ENCODE measurements at places on chromosomes 5 and 9.
A peak's percentile ranks its signal among the peaks of the same experiment; 100 is the strongest.

DNA sequence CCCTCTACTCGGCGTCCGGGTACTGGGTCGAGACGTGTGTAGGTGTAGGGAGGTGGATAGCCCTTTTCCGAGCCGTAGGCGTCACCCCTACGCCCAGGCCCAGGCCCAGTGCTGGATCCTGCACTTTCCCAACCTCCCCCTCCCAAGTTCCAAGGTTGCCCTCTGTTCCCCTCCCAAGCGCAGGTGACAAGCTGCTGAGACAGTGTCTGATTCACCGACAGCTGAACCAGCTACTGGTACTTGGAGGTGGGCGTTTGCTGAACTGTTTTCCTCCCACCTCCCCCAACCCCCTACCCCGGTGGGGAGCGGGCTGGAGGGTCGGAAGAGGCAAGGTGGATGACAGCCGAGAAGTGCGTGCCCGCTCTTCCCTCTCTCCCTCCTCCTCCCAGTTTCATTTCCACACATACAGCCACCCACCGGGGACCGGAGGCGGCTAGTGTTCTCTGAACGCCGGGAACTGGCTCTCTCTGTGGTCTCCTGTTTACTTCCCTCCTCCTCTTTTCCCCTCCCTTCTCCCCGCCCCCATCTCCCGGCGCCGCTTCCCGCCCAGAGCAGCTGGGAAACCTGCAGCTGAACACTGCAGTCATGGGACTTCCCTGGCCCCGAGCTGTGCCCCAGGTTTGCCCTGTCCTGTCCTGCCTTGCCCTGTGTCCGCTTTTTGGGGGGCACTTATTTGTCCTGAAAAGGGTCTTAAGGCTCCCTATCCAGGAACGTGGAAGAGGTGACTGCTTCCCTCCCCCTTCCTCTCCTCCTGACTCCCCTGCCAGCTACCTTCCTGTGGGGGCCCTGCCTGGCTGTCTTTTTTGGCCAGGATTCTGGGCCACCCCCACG lies 6.2 kb upstream of the KLF9 start:
- peak; percentile 80 for DNase-seq

DNA sequence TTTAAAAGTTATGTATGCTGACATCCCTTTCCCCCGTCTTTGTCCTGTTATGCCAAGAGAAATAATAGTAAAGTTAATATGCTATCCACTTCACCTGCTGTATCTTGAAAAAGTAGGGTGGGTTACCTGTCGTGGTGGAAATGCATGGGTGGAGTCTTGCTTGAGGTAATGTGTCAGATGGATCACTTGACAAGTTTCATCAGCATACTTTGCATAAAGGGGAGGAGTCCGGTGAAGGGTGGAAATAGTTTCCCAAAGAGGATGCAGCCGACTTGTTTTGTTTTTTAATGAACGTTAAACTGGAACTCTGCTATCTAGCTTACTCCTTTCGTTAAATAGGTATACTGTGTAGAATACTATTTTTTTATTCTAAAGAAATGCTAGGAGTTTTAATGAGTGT lies 9.0 kb upstream of the DMRT3 start:
- DNase-seq, result no peak

DNA sequence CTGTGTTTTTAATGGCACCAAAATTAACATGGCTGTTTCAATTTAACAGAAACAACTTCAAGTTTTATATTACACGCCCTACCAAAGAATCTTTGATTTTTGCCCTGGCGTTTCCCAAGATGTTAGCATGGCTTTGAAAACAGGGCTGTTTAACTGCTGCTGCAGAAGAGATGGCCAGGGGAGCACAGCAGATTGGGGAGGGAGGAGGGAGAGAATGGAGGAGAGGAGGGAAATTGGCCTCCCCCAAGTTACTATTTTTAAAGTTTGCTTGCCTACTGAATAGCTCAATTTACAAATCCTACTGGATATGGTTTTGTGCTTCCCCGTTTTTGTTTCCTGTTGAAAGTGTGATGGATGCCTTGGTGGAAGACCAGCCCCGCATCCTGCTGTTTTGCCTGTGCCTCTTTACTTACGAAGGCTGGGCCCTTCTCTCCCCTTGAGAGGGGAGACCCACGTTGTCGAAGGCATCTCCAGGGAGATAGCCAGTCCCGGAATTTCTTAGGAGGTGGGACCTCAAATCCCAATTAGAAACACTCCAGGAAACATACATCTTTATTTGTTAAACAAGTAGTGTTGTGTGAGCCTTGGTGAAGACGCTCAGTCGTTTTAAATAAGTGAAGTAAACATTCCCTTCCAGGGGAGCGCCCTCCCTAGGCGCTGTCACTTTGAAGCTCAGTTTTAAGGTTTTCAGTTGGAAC lies 98.6 kb downstream of the AOPEP start:
- DNase-seq, result no peak

DNA sequence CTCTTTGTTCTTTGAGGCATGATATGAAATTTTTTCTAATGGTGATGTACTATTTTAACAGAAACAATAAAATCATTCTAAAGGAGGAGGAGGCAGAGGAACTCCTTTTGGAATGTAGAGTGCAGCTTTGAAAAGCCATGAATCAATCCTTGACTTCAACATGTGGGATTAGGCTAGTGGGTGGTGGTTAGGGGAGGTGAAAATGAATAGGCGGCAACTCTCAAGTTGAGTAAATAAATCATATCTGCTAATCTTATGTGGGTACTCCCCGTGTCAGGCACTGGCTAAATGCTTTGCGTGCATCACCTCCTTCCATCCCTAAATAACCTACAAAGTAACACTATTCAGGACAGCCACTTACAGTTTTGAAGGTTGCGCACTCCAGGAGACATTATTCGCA lies 35.1 kb downstream of the FAM81B start:
- DNase-seq, result no peak

DNA sequence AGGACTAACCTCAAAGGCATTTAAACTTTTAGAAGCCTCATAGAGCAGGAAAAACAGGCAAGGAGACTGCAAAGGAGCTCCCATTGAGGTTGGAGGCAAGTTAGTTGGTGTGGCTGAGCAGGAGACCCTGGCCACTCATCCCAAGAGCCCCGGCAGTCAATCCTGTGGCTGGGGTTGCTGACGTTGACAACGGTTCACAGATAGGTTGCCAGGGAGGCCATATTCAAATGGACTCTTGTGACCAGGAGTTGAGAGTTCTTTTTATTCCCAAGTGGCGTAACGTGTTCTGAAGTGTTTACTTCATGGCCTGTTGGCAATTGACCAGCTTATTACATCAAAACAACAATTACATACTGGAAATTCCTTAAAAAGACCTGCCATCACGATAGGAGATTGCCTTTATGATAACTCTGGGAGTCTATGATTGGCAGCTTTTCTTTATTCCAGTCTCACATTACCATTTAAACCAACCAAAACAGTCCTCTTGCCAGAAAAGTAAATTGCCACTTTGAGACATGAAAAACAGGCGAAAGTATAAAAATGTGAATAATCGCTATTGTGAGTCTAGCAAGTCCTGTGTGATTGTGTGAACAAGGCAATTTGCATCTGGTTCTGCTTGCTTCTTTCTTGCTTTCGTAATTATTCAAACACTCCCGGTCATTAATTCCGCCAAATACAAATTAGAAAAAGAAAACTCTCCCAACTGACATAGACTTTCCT lies 394.9 kb downstream of the MED10 start:
- no peak for DNase-seq

- peak; percentile 37 for DNase-seq
Measured at GRCh38 chr9:131366761-131367401, 27.0 kb upstream of the PRRC2B start.

GRCh38 chr9:108163321-108164005 lies 673.9 kb upstream of the KLF4 start:
- no peak for DNase-seq

DNA sequence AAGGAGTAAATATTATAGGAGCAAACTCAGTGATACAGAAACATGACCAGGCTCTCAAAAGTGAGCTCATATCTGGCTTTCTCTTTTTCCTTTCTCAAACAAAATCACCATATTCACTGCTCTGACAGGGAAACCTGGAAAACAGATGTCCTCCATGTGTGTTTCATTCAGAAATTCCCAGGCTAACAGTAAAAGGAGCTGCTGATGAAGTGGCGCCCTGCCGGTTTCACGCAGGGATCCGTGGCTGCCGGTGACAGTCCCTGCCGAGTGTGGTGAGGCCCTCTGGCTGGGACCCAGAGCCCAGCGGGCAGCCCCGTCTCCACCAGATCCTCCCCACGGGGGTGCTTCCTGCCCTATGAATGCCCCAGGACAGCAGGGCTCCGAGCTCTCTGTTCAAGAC lies 208.1 kb downstream of the GNA14 start:
- no peak for DNase-seq

- DNase-seq, result no peak
Measured at GRCh38 chr9:111095441-111095840, 57.2 kb upstream of the LPAR1 start.

GRCh38 chr5:157734436-157734835 lies 3.2 kb downstream of the THG1L start:
- DNase-seq, result no peak

DNA sequence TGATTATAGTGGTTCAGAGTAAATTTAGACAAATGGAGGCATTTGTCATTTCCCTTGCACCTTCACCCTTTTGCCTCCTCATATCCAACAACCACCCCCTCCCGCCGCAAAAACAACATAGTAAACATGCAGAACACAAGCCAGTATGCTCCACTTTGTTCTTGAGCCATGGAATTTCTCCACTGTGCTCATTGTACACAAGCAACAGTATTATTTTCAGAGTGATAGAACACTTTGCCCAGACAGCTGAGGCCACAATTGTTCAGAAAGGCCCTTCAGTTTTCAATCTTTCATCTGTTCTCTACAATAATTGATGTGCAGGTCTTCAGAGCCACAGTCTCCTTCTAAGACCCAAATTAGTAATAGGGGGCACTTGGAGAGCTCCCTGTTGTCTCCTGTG lies 272.8 kb upstream of the SLC30A5 start:
- no peak for DNase-seq

DNA sequence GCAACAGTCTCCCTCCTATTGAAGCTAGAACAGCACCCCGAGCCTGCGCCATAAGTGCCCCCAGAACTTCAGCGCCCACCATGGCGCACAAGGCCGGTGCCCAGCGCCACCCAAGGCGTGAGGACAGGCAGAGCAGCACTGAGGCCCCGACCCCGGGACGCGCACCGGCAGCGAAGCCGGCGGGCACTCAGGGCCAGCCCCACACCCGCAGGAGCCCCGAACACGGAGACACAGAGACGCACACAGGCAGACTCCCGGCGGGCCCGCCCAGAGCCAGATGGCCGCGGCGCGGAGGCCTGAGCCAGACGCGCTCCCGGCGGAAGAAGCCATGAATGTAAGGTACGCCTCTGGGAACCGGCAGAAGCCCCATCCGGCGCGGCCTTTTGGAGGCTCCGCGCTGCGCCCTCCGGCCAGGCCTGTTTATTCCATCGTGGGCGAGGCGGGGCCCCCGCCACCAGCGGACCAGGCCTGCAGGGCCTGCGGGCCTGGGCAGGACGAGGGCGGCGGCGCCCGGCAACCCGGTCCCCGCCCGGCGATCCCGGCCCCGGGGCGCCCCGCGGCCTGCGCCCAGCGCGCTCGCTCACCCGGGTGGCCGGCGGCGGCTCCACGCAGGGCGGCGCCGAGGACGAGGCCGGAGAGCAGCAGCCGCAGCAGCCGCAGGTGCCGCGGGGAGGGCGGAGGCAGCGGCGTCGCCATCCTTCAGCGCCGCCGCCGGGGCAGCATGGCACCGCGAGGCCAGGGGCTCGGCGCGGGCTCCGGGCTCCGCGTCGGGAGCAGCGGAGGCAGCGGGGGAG lies 486 bp downstream of the NPDC1 start:
- DNase-seq, result peak; percentile 61

DNA sequence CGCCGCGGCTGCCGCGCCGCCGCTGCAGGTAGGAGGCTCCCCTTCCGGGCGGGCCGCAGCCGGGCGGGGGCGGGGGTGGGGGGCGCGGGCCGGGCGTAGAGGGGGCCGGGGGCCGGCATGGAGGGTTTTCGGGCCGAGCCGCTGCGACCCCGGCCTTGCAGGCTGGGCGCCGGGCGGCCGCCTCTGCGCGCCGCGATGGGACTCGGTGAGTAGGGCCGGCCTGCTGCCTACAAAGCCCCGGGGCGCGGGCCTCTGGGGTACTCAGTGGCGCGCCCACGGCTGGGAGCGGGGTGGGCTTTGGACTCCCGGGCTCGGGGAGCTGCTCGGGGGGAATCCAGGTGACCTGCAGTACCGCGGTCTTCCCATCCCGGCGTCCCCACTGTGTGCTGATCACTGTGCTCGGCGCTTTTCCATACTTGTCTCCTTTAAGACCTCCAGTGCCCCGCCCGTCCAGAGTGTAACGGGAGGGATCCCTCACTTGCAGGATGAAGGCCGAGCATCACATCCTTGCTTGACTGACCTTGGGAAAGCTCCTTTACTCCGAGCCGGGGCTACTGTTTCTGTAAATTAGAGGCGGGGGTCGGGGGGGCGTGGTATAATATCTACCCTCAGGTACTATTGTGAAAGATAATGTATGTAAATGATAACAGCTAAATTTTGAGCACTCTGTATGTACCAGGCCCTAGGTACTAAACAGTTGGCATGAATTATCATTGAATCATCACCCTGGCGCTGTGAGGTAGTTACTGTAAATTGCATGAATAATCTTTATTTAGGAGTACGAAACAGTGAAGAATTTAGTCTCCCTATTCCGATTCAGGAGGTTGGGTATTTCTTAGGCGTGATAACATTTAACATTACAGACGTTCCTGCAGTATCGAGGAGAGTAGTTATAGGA lies 672 bp downstream of the MSANTD3 start:
- peak; percentile 52 for DNase-seq

- no peak for DNase-seq
Measured at GRCh38 chr9:22308177-22308576, 138.4 kb upstream of the DMRTA1 start.

DNA sequence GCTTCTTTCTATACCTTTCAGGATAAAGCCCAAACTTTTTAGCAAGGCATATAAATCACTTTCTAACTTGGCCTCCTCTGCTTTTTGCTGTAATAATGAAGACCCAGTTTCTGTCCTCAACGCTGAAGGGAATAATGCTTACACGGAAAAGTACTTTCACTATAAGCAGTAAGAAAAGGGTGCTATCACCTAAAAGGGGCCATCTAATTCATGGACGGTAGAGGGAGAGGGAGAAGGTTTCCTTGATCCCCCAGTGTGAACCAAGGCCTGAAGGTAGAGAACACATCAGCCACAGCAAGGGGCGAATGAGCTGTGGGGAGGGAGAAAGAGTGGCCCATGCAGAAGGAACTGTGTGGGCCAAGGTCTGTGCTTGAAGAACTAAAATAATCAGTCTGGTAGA lies 417.7 kb upstream of the CLINT1 start:
- DNase-seq, result no peak

DNA sequence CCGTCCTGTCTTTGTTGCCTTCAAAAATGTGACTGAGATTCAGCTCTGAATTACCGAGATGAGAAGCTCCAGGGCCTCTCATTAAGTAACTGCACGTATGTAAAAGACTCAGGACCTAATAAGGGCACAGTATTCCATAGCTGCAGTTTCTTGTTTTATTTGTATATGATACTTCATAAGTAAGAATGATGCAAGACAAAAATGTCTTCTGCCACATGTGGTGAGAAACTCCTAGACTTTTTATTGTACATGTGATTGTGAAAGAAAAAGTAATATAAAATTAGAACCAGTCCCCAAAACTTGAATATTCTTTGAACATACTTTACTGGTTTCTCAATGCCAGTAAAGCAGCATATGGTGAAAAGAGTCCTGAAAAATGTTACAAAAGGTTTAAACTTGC lies 110.1 kb upstream of the OTULINL start:
- no peak for DNase-seq

Data from nephron progenitor cell (in vitro differentiated cells).